GM03348 (cell line): ENCODE measurements at places on chromosomes 1 and 21.

DNA sequence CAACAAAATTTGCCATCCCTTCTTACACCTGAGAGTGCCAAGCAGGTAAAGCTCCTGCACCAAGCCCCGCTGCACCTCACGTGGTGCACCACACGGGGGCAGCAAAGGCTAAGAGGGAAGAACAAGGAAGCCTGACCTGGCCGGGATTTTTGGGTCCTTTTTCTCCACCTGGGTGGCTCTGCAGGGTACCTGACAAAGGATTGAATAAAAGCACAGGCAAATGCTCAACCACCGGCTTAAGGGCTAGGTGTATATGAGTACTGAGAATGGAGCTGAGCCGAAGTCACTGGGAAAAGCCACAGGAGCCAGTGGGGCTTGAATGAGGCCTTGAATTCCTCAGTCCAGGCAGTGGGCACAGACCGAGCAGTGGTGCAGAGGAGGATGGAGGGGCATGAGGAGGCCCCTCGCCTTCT is 36.4 kb downstream of the ZNF697 start:
- DNase-seq: peak; percentile 71

GRCh38 chr1:234956821-234957329 is 171.8 kb downstream of the TOMM20 start:
- no peak for DNase-seq

DNA sequence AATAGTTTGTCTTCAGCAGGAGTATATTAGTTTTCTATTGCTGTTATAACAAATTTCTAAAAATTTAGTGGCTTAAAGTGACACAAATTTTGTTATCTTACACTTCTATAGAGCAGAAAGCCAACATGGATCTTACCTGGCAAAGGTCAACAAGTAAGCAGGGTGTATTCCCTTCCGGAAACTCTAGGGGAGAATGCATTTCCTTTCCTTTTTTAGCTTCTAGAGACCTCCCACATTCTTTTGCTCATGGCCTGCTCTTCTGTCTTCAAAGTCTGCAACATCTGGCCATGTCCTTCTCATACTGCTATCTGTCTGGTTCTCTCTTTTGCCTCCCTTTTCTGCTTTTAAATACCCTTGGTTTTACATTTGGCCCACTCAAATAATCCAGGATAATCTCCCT is 242.6 kb downstream of the ZNF648 start:
- DNase-seq: no peak

GRCh38 chr1:72485801-72486200 is 203.5 kb upstream of the NEGR1 start:
- DNase-seq: peak; percentile 3

- DNase-seq: no peak
Measured at GRCh38 chr1:90381598-90381997, 335.5 kb downstream of the BARHL2 start.

- DNase-seq: no peak
Measured at GRCh38 chr21:42750737-42751530, 97.5 kb downstream of the PDE9A start.

DNA sequence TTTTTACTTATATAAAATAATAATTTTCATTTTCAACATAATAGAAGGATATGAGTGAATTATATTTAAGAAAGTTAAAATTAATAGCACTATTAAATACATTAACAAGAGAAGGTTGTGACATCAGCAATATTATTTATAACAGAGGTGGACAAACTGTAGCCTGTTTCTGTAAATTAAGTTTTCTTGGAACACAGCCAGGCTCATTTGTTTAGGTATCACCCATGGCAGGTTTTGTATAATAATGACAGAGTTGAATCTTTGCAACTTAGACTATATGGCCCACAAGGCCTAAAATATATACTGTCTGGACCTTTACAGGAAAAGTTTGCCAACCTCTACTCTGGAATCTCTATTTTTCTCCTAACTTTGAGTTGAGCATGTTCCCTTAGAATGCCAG is 42.8 kb upstream of the CACYBP start:
- DNase-seq: no peak

- DNase-seq: no peak
Measured at GRCh38 chr1:100313382-100313781, 38.9 kb upstream of the CDC14A start.

- peak; percentile 44 for DNase-seq
Measured at GRCh38 chr1:76073481-76073880, 1.1 kb upstream of the ST6GALNAC3 start.

- no peak for DNase-seq
Measured at GRCh38 chr1:94552071-94552586, 10.6 kb upstream of the F3 start.

DNA sequence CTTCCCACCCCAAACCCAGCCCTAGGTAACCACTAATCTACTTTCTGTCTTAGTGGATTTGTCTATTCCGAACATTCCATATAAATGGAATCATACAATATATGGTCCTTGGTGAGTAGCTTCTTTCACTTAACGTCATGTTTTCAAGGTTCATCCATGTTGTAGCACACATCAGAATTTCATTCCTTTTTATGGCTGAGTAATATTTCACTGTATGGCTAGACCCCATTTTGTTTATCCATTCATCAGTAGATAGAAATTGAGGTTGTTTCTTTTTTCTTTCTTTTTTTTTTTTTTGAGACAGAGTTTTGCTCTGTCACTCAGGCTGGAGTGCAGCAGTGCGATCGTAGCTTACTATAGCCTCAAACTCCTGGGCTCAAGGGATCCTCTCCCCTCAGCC is 3.2 kb downstream of the SPATA21 start:
- no peak for DNase-seq

DNA sequence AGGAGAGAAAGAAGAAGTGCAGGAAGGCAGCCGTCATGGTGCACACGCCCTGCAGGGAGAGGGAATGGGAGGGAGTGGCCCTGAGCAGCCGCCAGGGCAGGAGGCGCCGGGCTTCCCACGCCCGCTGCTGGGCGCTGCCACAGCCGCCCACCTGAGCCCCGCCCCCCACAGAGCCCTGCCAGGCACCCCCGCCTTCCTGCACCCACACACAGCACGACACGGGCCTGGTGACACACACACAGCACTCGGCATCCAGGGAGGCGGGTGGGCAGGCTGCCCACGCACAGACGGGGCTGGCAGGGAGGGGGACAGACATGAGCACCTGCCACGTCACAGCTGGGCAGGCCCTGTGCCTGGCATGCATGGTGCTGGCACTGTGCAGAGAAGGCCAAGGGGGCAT is 27.5 kb downstream of the ADGRB2 start:
- DNase-seq: no peak

GRCh38 chr1:230709619-230710542 is 4.0 kb downstream of the AGT start:
- no peak for DNase-seq

DNA sequence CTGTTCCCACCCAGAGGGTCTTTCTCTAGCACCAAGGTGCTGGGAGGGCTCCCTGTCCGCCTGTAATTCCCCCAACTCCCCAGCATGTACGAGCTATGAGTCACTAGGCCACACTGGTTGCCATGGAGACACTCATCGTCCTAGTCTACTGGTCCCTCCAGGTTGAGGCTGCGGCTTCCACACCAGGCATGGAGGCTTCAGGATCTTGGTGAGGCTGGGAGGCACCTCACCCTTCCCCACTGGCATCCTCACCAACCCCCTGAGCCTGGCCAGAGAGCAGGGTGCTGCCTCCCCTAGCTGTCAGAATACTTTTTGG is 75.6 kb upstream of the KAZN start:
- DNase-seq: peak; percentile 80

- DNase-seq: no peak
Measured at GRCh38 chr1:12712076-12712475, 3.8 kb upstream of the AADACL3 start.
